Right forelimb (tissue), 1 donor: ENCODE measurements at places on chromosomes 13 and 19.
A peak's percentile ranks its signal among the peaks of the same experiment; 100 is the strongest.

- no peak for DNase-seq
These were observed 43.9 kb upstream of the TSC22D1 start for GRCh38 chr13:44620057-44620456.

GRCh38 chr19:57566396-57567265 lies 7.0 kb upstream of the ZNF550 start:
- DNase-seq = no peak

GRCh38 chr13:85806553-85807175 lies 7.4 kb upstream of the SLITRK6 start:
- DNase-seq = no peak

- no peak for DNase-seq
These were observed 141.6 kb upstream of the ARGLU1 start for GRCh38 chr13:106709522-106709921.

GRCh38 chr19:41445575-41445974 lies 2.6 kb downstream of the ERICH4 start:
- no peak for DNase-seq

DNA sequence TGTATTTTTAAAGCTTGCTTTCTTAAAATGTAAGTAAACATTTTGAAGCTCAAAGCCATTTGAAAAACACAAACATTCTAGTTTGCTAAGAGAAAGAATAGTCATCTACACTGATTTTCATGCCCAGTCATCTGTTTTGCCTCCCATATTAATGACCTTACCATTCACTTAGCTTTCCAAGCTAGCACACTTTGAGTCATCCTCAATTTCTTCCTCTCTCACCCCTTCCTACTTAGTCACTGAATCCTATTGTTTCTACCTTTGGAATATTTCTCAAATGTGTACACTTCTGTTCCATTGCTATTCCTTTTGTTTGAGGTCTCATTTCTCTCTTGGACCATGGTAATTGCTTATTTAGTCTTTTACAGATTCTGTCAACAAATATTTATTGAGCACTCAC lies 7.3 kb upstream of the HS6ST3 start:
- DNase-seq = no peak

GRCh38 chr19:55478364-55478763 lies 1.9 kb downstream of the ZNF628 start:
- no peak for DNase-seq

- no peak for DNase-seq
These were observed 27.7 kb downstream of the OXGR1 start for GRCh38 chr13:96966415-96967102.

- no peak for DNase-seq
These were observed 28.9 kb upstream of the CYSLTR2 start for GRCh38 chr13:48624858-48625257.

DNA sequence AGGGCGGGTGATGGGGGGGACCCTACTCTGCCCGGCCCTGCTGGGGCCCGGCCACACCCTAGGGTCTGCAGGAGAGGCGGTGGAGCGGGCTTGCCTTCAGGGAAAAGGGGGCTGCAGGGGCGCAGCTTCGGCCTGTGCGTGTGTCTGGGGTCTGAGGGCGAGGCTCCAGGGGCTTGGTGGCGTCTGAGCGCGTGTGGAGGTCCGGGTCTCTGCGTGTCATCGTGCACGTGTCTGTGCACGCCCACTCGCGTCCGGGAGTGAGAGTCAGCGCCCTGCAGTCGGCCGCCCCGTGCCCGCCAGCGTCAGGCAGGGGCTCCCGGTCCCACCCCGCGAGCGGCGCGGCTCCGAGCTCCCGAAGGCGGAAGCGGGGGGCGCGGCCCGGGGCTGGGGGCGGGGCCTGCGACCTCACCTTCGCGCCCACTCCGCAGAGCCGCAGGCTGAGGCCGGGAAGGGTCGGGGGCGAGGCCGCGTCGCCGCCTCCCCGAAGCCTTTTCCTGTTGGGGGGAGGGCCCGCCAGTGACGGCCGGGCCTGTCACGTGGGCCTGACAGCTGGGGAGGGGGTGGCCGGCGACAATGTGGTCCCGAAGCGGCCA lies at the start of gene ARHGAP45:
Gene ARHGAP45, plus strand, starts transcription at position 420 of the 593 bp plus-strand sequence. CDS start 239 bp downstream, outside the sequence.
- no peak for DNase-seq

- DNase-seq = no peak
These were observed 260.9 kb downstream of the MTUS2 start for GRCh38 chr13:29081036-29081435.

DNA sequence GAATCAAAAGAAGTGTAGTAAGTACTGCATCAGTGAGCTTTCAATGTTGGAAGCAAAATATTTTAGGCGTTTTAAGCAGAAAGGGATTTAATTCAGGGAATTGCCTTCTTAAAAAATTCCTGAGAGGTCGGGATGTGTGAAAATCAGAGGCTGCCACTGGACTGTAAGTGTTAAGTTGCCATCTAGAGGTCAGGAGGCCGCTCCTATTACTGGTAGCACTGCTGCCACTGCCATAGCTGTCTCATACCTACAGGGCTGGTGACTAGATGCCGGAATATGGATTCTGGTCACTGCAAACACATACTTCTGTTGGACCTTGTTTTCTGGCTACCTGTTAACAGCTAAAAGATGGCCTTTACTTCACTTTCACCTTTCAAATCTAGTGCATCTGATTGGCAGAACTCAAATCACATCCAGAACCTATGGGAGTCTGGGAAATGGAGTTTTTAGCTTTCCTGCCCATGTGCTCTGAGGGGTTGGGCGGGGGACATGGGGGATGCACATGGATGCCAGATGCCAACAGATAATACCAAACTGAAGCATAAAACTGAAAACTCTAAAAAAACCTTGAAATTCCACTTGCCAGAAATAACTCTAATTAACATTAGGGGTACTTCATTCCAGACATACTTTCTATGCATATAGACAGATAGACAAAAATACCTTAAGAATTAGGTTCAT lies 29.8 kb downstream of the DGKH start:
- DNase-seq = no peak

DNA sequence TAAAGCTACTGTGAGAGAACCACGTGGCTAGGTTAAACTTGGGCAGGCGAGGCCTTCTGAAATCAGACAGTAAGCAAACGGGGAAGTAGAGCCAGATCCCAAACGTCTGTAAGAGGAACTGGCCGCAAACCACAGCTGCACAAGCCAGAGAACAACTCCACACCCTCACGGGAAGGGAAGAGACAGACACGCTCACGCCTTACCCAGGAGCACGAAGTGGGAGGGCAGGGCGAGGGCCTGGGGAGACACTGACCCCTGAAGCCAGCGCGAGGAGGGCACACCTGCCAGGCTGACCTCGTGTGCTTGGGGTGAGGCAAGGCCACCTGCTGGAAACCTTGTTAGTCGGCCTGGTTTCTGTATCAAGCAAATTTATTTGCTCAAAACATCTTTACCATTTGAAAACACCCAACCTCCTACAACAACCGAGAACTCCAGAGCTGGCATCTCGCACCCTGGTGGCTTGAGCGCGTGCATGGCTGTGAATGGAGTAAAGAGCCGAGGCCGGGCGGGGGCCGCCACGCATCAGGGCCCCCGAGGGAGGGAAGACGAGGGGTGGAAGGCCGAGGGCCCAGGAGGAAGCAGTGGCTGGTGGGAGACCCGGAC lies 7.3 kb downstream of the POLR2E start:
- DNase-seq = no peak

DNA sequence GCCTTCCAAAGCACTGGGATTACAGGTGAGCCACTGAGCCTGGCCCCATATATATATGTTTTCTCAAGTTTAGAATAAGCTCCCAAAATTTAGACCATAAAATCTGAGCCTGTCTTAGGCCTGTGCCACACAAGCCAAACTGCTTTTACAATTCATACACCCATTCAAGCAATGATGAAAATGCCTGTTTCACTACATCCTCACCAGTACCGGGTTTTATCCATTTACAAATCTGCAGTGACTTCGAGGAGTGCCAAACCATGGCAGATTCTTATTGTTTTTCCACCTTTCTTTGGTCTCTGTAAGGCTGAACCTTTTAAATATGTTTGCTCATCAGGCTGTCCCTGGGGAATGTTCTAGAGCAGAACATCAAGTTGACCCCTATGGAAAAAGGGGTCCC lies 9.6 kb upstream of the NFIC start:
- no peak for DNase-seq

DNA sequence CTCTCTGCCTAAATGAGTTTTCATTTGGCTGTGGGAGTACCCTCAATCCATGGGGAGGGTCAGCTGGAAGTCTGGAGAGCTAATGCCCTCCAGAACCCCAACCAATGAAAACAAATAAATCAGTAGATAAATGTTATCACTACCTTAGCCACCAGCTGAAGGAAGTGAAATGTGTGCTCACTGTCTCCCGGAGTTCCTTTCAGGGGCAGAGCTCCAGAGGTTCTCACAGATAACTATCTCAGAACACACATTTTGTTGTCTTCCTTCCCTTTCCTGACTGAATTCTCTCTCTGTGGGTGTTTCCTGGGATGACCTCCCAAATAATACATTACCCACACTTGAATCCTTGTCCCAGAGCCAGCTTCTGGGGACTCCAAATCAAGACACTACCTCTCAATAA lies 779.6 kb downstream of the DIAPH3 start:
- no peak for DNase-seq

- DNase-seq = no peak
These were observed 209.6 kb downstream of the OLFM4 start for GRCh38 chr13:53238261-53238660.

DNA sequence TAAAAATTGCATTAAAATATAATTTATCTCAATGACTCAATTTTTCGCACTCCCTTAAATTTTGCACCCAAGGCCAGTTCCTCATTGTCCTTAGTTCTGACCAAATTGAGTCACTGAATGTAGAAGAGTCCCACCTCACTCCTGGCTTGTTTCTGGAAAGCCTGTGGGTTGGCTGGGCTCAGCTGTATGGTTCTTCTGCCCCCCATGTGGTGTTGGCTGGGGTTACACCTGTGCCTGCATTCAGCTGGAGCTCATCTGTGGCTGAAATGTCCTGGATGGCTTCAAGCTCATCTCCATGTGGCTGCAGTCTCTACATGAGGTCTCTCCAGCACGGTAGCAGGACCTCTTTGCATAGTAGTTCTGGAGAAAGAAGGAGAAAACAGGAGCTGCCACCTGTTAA lies 7.2 kb upstream of the IRGC start:
- no peak for DNase-seq

DNA sequence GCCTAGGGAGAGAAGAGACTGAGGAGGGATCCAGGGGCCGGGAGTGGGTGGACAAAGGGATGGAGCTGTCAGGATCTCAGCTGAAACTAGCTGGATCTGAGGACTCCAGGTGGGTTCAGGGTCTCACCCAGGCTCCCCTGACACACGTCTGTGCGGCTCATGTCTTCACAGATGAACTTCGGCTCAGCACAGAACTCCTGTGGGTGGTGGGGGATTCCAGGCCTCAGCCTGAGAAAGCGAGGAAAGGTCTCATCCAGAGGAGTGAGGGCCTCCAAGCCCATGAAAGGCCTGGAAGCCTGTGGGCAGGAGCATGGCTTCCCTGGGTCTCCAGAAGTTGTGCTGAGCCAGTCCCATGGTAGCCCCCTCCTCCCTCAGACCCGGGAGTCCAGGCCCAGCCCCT lies 1.4 kb downstream of the CAPN12 start:
- DNase-seq = no peak

GRCh38 chr19:35080613-35081170 lies 34.9 kb upstream of the FXYD3 start:
- DNase-seq = no peak

GRCh38 chr19:30649934-30650614 lies 277.9 kb downstream of the ZNF536 start:
- peak; percentile 62 for DNase-seq

GRCh38 chr13:77810878-77811277 lies 107.8 kb downstream of the EDNRB start:
- no peak for DNase-seq

DNA sequence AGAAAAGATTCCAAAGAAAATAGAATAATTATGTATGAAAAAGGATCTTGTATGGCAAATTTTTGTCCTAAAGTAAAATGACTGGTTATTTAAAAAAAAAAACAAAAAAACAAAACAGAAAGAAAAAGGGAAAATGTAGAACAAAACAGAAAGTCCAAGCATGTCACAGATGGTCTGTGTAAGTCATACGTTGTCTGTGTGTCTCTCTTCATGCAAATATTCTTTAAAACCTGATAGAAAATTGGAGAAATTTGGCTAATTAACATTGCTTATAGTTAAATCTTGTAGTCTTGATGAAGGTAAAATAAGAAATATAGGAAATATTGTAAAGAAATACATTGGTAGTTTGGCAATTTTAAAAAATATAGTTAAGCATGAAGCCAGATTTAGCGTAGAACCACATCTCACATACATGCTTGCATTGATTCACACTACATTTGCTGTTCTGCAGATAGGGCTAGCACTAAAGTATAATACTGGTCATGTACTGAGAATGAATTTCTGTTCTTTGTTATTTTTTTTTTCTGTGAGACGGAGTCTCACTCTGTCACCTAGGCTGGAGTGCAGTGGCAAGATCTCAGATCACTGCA lies 58.4 kb downstream of the SPRYD7 start:
- DNase-seq = no peak

GRCh38 chr19:28020619-28021258 lies 1192.2 kb downstream of the UQCRFS1 start:
- DNase-seq = no peak

DNA sequence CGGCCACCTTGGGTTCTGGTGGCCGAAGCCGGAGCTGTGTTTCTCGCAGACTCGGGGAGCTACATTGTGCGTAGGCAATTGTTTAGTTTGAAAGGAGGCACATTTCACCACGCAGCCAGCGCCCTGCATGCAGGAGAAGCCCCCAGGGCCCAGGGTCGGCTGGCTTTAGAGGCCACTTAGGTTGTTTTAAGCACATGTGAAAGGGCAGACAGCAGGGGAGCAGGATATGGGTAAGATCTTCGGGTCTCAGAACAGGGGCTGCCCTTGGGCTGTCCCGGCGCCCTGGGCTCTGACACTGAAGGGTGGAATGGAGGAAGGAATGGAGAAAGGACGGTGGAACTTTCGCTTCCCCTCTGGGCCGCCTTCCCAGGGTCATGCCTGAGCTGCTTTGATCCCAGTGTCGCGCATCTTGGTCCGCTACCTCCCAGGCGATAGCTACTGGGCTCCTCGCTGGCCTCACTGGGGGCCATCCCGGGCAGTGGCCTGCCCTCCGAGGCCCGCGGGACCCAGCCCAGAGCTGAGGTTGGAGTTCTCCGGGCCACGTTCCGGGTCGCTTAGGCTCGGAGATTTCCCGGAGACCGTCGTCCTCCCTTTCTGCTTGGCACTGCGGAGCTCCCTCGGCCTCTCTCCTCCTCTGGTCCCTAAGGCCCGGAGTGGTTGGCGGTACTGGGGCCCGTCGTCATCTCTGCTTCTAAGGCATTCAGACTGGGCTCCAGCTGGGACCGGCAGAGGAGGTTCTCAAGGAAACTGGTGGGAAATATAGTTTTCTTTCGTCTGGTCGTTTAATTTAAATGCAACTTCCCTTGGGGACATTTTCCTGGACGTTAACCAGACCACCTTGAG lies 4.3 kb upstream of the POU4F1 start:
- no peak for DNase-seq

DNA sequence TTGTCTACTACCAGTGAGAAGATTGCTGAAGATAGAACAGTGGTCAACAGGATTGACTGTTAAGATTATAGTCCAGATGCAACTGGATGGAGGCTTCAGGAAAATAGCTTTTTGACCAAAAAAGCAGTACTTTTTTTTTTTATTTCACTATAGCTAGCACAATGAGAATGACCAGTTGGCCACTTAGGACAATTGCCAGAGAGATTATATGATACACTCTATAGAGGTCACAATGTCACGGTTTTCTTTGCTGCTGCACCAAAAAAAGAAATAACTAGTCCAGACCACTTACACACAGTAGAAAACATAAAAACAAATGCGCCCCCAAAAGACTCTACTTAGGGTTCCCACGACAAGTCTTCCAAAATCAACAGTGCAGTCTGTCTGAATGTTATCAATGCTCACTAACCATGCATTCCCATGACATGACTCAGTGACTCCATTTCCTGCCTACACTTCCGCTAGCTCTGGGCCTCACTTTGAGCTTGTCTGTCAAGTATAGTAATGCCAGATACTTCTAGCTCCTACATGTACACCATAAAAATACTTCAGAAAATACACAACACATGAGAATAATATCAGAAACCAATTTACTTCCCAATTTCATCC lies 209.1 kb upstream of the STARD13 start:
- no peak for DNase-seq
